Glutamatergic neuron (in vitro differentiated cells): ENCODE measurements at places on chromosomes 5 and 9. TPM values are rescaled to one million over a fixed set of nuclear protein-coding genes. Genes with fewer than 3 reads are reported as not detected.

The KIF3A gene
- total RNA-seq, result 42.4 TPM

The CSF1R gene
- total RNA-seq, result not detected

The ASPN gene
- total RNA-seq, result not detected

The ENTPD2 gene
- total RNA-seq, result 0.69 TPM

DNA sequence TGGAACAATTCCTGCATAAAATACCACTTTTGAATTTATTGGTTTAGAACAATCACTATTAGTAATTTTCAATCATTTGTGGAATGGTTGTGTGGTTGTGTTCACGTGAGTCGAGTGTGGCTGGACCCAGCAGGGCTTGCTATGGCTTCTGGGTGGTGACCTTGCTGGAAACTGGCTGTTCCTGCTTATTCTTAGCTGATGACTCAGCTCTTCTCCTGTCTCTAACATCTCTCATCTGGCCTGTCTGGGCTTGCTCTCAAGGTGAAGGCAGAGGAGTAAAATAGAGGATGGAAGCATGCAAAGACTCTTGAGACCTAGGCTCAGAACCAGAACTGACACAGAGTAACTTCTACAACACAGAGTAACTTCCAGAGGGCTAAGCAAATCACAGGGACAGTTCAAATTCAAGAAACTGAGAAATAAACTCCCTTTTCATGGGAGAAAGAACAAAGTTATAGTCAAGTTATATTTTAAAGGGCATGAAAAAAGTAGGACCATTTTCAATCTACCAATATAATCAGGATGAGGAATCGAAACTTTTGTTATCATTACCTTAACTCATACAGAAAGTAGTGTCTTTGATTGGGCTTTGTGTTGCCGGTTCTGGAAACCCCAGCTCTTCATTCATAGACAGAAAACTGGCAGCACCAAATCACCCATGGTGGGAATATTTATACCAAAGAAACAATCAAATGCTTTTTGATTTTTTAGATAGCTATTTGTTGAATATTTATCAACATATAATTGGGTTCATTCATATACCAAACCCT is 665.1 kb downstream of the CDH18 start:
- no peak overlapping the region for H3K27ac ChIP-seq
- peaks cover 1% of the 10 kb centered on the region for H3K27me3 ChIP-seq
- H3K4me3 ChIP-seq, result no peak overlapping the region
- no peak for DNase-seq
- peaks cover 3% of the 10 kb centered on the region for H3K4me1 ChIP-seq
- no peaks in the 10 kb centered on the region for H3K36me3 ChIP-seq

DNA sequence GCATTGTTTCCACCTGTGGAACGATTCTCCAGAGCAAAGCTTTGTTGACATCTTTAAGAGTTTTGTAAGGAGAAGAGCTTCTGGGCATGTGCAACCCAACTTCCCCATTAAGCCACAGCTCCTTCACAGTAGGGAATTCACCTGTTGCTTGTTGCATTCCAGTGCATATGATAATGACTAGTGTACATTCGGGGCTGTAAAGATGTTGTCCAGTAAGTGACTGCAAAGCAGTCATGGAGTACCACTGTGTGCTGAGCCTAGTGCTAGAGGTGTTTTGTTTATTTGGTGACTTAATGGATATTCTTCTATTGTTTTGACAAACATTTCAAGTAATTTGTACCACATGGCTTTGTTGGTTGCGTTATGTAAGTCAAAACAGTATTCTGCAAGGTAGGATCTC is 12.8 kb downstream of the UGCG start:
- H3K4me3 ChIP-seq, result no peak overlapping the region
- no peaks in the 10 kb centered on the region for H3K36me3 ChIP-seq
- DNase-seq, result no peak

GRCh38 chr5:92041911-92042660 is 659.0 kb upstream of the ARRDC3 start:
- H3K36me3 ChIP-seq, result no peaks in the 10 kb centered on the region
- H3K27me3 ChIP-seq, result no peaks in the 10 kb centered on the region
- no peaks in the 10 kb centered on the region for H3K4me1 ChIP-seq
- H3K27ac ChIP-seq, result no peak overlapping the region
- no peak overlapping the region for H3K4me3 ChIP-seq
- no peak for DNase-seq

GRCh38 chr5:6201631-6202030 is 176.7 kb downstream of the MED10 start:
- H3K4me1 ChIP-seq, result no peaks in the 10 kb centered on the region
- peaks cover 21% of the 10 kb centered on the region for H3K36me3 ChIP-seq
- peaks cover 2% of the 10 kb centered on the region for H3K27me3 ChIP-seq
- no peak overlapping the region for H3K4me3 ChIP-seq
- no peak for DNase-seq

GRCh38 chr9:108296056-108296455 is 559.7 kb downstream of the ACTL7B start:
- no peak for DNase-seq
- no peaks in the 10 kb centered on the region for H3K4me1 ChIP-seq
- H3K27me3 ChIP-seq, result peaks cover 1% of the 10 kb centered on the region

DNA sequence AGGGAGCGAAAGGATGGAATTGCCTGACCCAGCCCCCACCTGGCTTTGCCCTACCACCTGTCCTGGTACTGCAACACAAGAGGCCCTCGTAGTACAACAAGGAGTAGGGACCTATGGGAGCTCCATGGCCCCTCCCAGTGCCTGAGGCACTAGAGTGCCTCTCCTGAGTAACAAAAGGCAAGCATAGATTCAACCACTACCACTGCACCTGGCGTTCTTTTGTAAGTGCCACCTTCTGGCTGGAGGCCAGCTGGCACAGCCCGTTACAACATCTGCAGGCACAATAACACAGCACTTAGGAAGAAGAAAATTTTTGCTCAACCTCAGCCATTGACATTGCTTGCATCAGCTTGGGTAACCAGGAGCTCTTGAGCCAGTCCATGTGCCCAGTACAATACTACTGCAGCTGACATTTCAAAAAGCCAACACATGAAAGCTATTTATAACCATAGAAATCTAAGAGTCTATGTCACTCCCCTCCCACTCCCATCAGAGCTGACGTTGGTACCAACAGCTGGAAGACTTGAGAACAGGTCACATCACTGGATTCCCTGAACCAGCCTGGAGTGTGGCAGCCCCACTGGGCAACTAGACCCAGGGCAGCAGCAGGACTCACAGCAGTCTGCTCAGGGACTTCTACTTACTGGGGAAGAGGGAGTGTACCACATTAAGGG is 17.7 kb upstream of the FAM174A start:
- H3K27ac ChIP-seq, result no peak overlapping the region
- no peaks in the 10 kb centered on the region for H3K27me3 ChIP-seq
- no peak for DNase-seq
- no peak overlapping the region for H3K4me3 ChIP-seq
- H3K4me1 ChIP-seq, result no peaks in the 10 kb centered on the region
- peaks cover 6% of the 10 kb centered on the region for H3K36me3 ChIP-seq

DNA sequence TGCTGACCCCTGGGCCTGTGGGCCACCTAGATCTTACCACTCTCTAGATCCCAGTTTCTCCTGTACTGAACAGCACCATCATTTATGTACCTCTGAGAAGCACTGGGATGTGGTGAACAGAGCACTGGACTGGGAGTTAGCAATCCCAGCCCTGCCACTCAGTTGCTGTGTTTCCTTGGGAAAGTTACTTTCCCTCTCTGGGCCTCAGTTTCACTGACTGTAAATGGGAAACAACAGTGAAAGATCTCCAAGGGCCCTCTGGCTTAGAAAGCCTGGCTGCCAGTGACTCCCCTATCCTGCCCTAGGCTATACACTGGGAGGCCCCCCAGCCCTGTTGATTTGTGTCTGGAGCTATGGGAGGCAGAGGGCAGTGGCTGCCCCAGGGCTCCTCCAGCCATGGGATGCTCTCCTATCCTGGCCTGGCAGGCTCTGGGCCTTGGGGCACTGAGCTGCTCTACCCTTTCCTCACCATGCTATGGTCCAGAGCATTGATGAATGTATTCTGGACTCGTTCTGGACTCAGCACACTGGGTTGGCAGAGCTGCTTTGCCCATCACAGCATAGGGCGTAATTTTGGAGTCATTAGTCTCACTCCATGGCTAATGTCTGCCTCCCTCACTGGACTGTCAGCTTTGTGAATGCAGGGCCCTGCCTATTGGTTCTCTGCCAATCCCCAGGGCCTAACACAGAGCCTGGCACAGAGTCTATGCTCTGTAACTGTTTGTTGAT is 99.3 kb downstream of the RGS3 start:
- no peaks in the 10 kb centered on the region for H3K36me3 ChIP-seq
- H3K4me1 ChIP-seq, result peaks cover 13% of the 10 kb centered on the region
- H3K27ac ChIP-seq, result no peak overlapping the region
- H3K27me3 ChIP-seq, result peaks cover 10% of the 10 kb centered on the region
- H3K4me3 ChIP-seq, result no peak overlapping the region
- no peak for DNase-seq

DNA sequence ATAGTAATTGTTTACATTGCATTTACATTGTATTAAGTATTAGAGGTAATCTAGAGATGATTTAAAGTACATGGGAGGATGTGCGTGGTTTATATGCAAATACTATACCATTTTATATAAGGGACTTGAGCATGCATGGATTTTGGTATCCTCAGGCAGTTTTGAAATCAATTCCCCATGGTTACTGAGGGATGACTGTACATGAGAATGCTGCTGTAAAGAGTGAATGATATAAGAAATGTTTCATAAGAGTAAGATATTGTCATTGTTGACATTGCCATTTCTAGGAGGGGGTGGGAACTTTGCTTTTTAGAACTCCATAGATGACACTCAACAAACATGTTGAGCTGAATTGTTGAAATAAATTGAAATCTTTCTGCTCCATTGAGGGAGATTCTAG is 185.0 kb downstream of the SEMA6A start:
- H3K36me3 ChIP-seq, result no peaks in the 10 kb centered on the region
- no peak overlapping the region for H3K4me3 ChIP-seq
- peaks cover 49% of the 10 kb centered on the region for H3K4me1 ChIP-seq
- no peak for DNase-seq

DNA sequence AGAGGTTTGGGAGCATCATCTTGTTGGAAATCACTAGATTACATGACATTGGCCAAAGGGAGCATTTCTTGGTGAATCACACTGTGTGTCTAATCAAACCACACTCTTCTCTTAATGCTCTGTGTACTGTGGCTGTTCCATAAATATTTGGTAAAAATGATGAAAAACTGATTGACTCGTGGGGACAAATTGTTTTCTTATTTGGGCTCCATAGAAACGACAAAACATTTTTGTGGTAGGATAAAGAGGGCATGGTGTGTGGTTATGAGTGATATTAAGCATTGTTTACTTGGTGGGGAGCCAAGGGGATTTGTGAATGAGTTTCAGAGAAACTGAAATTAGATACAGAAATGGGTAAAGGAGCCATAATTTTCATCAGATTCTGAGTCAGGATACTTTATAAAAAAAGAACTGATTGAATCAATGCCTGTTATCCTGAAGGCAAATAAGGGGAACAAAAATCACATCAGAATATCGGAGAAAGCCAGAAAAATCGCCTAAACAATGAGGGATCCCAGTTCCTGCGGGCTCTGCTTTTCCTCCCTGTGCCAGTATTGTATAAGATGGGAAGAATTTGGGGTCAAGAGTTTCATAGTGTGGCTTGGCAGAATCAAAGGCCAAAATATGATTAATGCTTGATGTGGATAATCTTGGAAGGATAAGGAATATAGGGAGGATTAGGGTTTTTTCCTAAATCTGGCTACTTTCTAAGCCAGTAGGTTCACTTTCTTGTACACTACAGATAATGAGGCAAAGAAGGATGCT is 33.3 kb downstream of the FBXL7 start:
- DNase-seq, result no peak
- no peaks in the 10 kb centered on the region for H3K27me3 ChIP-seq
- H3K36me3 ChIP-seq, result peaks cover 22% of the 10 kb centered on the region
- H3K4me1 ChIP-seq, result peaks cover 16% of the 10 kb centered on the region
- no peak overlapping the region for H3K4me3 ChIP-seq

- peaks cover 32% of the 10 kb centered on the region for H3K4me1 ChIP-seq
- no peak for DNase-seq
- H3K27me3 ChIP-seq, result peaks cover 4% of the 10 kb centered on the region
- H3K4me3 ChIP-seq, result peak overlapping the region; percentile 69
Measured at GRCh38 chr9:130634801-130635200, 29.6 kb upstream of the PRDM12 start.

- H3K4me3 ChIP-seq, result peak within 1 kb of the TSS; percentile 69
- DNase-seq, result peak; percentile 84
- peaks cover 16% of the 10 kb centered on the region for H3K27me3 ChIP-seq
- peak within 1 kb of the TSS; percentile 33 for H3K27ac ChIP-seq
- H3K36me3 ChIP-seq, result no peaks in the 10 kb centered on the region
Measured at GRCh38 chr5:1294835-1295649, at the start of gene TERT. TERT (minus strand) TSS chr5:1295068; CDS start chr5:1294989, 79 bp downstream.

GRCh38 chr5:107231191-107231590 is 439.5 kb downstream of the EFNA5 start:
- H3K4me3 ChIP-seq, result no peak overlapping the region
- no peaks in the 10 kb centered on the region for H3K36me3 ChIP-seq
- H3K4me1 ChIP-seq, result peaks cover 47% of the 10 kb centered on the region

- H3K27ac ChIP-seq, result peak overlapping the region; percentile 72
- peaks cover 22% of the 10 kb centered on the region for H3K4me1 ChIP-seq
- peak; percentile 89 for DNase-seq
- no peaks in the 10 kb centered on the region for H3K36me3 ChIP-seq
- H3K27me3 ChIP-seq, result peaks cover 19% of the 10 kb centered on the region
Measured at GRCh38 chr5:132272311-132273210, 15.1 kb downstream of the PDLIM4 start.

DNA sequence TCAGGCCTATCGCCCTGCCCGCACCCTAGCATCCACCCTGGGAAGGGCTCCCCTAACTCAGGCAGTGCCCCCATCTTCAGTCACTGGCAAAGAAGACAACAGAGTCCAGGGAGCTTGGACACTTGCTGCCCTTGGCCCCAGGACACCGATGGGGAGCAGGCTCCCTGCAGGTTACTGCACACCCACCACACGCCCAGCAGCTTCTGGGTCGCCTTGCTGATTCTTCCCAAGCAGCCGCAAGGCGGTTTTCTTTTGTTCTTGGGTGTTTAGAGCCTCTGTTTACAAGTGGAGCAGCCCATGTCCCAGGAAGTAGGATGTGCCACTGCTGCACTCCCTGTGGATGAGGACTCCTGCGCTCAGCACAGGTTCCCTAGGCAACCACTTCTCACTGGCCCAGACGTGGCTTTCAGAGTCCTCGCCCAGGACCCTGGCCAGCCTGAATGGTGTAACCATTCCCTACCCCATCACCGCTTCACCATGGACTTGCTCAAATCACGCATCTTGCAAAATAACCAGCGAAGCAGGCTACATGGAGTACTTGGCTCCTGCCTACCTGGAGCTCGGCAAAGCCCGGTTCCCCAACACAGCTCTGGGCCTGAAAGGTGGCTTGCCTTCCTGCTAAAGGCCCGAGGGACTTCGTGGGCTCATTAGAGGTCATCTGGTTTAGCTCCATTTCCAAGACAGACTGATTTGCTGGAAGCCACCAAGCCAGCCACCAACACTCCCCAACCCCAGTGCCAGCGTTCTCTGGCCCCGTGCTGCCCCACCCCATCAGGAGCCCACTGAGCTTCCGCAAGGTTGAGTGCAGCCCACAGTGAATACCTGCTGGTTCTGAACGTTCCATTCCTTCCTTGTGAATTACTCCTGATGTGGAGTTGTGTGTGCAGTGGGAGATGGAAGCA is 60.0 kb downstream of the PSMB7 start:
- DNase-seq, result no peak
- H3K36me3 ChIP-seq, result no peaks in the 10 kb centered on the region
- peaks cover 13% of the 10 kb centered on the region for H3K27me3 ChIP-seq
- H3K4me3 ChIP-seq, result no peak overlapping the region
